SK-N-SH treated with all-trans-retinoic acid at 6 μM for 48 hours (cell line): ENCODE measurements at places on chromosomes 2 and 18.

DNA sequence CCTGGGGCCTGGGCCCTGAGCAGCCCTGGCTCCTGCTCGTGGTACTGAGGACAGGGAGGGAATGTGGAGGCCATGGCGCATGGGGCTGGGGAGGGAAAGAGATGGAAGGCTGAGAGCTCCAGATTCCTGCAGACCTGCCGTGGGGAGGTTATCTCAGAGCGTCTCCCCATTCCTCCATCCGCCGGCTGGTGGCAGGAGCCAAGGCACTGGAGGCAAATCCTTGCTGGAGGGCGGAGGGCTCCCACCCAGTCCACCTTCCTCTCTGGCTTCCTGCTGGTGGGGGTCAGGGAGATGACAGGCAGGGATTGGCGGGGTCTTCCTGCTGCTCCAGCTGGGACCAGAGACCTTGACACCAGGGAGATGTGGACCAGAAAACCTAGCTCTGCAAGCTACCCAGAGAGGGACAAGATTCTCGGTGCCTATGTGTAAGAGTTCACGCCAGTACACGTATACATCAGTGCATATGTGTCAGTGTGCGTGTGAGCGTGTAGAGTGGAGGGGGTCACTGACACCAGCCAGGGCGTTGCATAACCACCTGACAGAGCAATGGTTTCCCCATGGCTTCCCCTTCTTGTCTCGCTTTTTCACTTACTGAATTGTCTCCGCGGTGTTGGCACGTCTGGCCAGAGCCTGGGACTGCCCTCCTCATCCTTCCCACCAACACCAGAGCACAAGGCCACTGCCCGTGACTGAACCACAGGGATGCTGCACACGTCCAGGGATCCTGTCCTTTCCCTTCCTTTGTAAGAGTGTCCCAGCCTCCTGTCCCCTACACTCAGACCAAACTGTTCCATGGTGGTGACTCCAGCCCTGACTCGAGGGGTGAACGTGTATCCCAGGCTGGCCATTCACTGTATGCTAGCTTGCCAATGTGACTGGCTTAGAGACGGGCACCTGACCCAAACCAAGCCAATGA, 15.8 kb upstream of the SEMA4C start:
- no peak for ATAC-seq

- ATAC-seq = no peak
These were observed 64.1 kb downstream of the SIGLEC15 start for GRCh38 chr18:45889419-45890064.

DNA sequence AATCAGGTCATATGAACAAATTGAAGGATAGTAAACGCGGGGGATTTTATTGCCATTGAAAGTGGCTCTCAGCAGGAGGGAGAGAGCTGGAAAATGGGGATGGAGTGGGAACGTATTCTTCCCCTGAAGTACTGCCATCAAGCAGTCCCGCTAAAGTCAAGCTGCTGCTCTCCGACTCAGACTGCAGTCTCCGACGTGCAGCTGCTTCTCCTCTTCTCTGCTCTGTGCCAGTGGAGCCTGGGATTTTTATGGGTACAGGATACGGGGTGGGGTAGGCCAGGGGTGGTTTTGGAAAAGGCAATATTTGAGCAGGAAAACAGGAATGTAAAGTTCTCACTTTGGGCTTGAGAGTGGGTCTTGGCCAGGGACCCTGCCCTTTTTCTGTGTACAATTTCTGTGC, 33.0 kb downstream of the KCTD18 start:
- no peak for ATAC-seq

- ATAC-seq = no peak
These were observed 4.8 kb downstream of the ASB18 start for GRCh38 chr2:236259371-236259770.

GRCh38 chr2:218086478-218086877, 17.4 kb downstream of the RUFY4 start:
- ATAC-seq = no peak

- peak; percentile 76 for ATAC-seq
These were observed 10.5 kb downstream of the VIT start for GRCh38 chr2:36707050-36707449.

DNA sequence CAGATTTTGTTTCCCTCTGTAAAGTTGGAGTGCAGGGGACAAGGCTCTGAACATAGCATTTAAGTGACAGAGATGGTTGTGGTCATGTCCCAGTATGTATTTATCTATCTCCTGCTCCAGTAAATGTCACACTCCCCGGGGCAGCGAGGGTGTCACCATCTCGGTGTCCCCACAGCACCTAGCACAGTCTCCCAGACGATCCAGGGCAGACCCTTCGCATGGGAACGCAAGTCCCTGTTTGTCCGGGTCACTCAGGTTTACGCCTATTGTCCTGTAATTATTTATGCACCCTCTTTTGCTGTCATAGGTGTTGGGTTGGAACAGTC, 12.6 kb upstream of the NTSR2 start:
- no peak for ATAC-seq

DNA sequence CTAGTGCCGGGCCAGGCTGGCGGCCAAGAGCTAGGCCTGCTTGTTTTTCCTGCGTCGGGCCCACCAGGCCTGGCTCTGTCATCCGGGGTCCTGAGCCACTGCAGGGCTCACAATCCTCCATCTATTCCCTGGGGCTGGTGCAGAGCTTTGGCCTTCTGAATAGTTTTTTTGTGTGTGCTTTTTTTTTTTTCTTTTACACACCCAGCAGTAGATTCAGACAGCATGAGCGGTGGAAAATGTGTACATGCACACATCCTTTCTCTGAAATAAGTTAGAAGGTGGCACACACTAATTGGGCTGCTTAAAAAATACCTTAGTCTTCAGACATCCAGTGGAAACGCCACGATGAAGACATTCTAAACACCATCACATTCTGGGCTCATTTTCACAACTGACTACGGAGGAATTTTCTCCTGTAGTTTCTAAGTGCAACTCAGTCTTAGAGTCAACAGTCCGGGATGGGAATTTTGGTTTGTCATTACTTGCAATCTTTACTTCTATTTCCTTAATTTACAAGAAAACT, 6.1 kb downstream of the ZFP36L2 start:
- peak; percentile 40 for ATAC-seq

GRCh38 chr2:124763611-124764010, 738.5 kb downstream of the CNTNAP5 start:
- no peak for ATAC-seq
